ENCODE measurements at places on chromosomes 4 and X.

DNA sequence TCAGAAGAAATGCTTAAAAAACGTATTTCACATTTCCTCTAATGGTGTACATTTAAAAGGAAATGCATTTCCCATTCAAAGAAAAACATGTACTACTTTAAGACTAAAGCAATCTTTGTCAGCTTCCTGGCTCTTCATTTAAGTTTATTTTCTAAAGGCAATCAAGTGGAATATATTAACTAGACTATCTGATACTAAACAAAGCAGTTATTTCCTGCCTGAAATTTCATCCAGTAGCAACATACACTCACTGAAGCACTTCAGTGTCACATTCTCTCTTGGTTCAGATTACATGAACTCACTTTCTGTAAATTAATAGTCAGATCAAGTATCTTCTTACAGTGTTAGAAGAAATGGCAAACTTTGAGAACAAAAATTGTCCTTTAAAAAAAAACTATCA is 42.5 kb downstream of the LRBA start:
- DNase-seq, result no peak

- no peak for DNase-seq
Observed at GRCh38 chr4:138978028-138978585, 37.5 kb upstream of the NOCT start.

DNA sequence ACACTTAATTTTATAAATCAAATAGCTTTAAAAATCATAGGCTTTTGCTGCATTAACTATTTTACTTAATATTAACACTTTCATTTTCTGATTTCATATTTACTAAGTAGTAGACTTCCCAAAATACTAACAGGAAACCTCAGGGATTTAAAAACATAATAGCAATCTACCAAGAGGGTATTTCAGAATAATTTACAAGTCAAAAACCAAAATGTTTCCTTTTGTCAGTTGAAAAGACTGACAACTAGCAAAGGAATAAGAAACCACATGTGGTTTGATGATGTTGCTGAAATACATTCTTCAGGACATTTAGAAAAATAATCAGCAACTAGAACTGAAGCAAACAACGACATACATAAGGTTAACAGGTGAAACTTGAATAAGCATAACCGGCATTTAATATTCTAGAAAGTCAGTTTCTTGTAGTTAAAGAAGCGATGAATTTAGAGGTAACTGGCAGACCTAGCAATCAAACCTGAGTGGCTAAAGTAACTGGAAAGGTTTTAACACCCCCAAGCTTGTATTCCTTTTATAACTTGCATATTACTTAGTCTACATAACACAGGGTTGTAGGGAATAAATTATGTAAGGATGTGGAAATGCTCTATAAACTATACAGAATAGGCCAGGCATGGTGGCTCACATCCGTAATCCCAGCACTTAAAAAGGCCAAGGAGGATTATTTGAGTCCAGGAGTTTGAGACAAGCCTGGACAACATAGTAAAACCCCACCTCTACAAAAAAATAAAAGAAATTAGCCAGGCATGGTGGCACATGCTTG is 40.0 kb downstream of the DHX15 start:
- no peak for DNase-seq

GRCh38 chr4:84856468-84857049 is 109.9 kb downstream of the WDFY3 start:
- DNase-seq, result no peak

DNA sequence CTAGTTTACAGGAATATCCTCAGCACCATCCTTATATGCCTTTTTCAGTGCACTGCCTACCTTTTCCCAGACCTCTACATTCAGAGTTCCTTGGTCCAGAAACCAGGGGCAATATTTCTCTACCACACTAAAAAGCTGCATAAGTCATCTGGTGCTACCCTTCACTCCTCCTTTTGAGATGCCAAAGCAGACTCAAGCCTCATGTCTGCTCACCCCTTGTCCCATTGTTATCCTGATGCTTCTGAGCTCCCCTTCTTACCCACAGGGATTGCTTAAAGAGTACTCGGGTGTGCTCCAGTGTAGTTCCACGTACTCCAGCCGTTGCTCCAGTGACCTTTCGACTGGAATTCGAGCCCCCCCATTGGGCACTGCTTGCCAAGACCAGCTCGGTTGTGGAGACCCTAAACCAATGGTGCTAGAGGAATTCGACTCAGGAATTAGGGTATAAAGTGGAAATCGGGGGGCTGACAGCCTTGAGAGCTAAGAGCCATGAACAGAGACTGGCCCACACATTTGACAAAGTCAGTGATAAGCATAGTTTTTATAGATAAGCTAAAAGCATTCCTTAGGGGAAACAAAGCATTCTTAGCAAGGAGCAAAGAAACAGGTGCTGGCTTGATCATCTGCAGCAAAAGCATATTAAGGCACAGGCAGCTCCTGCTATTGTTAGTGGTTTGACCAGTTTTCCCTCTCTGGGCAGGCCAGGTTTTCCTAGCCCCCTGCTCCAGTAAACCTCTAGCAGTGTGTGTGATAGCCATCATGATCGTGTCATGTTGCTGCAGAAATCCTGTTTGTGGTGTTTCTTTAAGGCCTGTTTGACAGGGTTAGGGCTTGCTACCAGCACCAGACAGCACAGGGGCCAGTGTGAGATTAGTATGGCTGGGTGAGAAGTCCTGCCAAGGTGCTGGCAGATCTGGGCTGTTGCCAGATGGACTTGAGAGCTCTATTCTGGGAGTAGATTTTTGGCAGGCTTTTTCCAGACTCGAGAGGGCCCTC is 57.5 kb upstream of the WDR1 start:
- no peak for DNase-seq

- no peak for DNase-seq
Observed at GRCh38 chr4:794900-795725, 30.8 kb downstream of the CPLX1 start.

GRCh38 chr4:182212211-182212761 is 30.9 kb upstream of the TENM3 start:
- no peak for DNase-seq

DNA sequence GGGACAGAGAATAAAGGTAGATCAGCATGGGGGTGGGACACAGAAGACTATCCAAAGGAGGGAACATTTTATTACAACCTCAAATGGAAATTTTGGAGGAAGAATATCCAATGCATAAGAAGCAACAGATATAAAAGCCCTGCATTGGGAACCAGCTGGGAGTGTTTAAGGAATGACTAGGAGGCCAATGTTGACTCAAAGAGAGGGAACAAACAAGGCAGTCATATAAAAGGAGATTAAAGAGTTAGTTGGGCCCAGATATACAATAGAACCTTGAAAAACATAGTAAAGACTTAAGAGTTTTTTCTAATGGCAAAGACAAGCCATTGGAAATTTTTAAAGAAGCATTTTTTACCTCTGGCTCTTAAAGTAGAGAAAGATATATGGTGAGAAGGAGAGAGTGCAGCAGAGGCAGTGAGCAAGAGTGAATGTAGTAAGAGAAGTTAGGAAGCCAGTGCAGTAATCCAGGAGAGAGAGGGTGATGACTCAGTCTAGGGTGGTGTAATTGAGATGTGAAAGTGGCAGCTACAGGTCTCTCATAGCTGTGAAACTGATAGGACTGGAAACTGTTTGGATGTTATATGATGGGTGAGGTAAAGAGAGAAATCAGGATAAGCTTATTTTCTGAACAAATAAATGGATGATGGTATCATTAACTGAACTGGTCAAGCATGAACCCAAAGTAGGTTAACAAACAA is 182.2 kb upstream of the ATOH1 start:
- DNase-seq, result no peak

DNA sequence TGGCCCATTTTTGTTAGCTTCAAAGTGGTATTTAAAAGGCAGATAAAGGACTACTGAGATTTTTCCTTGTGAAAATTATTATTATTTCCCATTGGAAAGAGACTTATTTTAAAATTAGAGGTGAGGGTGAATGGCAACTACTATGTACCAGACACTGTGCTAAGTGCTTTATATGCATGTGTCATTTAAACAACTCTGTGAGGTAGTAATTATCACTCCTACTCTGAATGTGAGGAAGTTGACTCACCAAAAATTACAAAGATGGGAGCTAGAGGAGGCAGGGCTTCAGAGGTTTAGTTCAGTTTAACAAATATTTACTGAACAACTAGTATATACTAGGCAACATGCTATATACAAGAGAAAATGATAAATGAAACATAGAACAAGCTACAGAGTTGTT is 78.2 kb downstream of the MSL3 start:
- no peak for DNase-seq

DNA sequence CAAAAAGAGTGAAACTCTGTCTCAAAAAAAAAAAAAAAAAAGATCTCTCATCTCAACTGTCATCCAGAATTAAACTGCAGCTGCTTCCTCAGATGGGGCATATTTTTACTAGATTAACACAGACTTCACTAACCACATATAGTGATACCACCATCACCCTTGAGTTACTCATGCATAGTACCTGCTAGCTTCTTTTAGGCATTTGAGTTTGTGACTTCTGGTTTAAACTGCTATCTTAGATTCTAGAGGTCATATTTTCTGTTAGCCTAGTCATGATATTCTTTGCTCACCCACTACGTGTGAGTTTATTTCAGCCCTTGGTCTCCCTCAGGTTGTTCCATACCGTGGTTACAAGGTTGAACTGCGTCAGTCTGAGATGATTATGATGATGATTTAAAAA is 154.9 kb upstream of the BMP3 start:
- no peak for DNase-seq

All from activated CD8-positive, alpha-beta memory T cell treated with anti-CD3 and anti-CD28 coated beads, Interleukin-2, amount 10 ng/mL, durations not matched to agents 7 days and 5 days (primary cell).